WTC11 (cell line): ENCODE measurements at places on chromosomes 11 and 22.

DNA sequence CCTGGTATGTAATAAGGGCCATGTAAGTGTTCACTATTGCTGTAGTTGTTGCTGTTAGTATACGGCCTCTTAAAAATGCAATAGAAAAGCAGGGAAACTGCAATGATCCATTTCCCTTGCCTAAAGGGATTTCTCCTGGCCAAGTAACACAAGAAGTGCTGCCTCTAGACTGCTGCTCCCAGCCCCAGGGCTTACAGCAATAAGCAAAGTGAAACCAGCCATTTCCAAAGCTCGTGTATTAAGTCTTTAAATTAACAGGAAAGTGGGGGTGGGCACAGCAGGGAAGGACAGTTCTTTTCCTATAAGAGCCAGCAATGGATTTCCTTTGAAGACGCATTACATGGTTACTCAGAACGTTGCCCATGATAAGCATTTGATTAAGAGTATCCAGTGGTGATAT is 36.9 kb upstream of the WT1 start:
- DNase-seq, result no peak

- no peak for DNase-seq
These were observed 21.7 kb downstream of the SLC25A17 start for GRCh38 chr22:40797427-40797826.

DNA sequence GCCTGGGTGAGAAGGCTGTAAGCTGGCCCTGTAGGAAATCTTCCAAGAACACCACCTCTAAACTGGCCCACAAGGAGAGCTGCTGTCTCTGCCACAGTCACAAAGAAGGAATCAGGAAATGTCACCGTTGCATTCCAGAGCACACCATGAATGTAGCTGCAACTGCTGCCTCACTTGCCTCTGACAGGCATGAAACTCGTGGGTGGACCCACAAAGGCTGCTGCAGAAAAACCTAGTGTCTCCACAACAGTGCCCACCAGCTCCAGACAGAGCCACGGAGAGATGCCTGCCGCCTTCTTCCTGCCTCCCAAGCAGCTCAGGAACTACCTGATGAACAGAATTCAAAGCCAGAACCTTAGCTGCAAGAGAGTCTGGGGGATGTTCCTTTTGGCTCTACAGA is 10.5 kb downstream of the DNAJB13 start:
- no peak for DNase-seq

DNA sequence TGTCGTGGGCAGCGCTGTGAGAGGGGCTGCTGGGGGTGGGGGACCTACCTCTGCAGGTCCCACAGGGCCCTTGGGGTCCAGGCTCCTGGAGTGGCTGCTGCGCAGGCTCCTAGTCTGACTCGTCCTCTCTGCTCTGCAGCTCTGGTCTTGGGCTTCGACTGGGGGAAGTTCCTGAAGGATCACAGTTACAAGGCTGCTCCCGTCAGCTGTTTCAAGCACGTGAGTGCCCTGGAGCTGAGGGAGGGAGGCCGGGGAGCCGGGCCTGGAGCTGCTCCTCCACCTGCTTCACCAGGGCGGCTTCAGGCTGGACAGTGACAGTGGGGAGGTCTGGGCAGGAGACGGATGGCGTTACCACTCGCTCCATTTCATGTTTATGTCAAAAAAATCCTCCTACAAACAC is 11.9 kb downstream of the L3MBTL2 start:
- DNase-seq, result no peak

GRCh38 chr11:119433358-119433725 is 10.4 kb upstream of the THY1 start:
- no peak for DNase-seq

- no peak for DNase-seq
These were observed 28.9 kb downstream of the SIK2 start for GRCh38 chr11:111631024-111631665.
